Pancreas (tissue), 10 donors: ENCODE measurements at places on chromosomes 1 and 21. TPM values are rescaled to one million over a fixed set of nuclear protein-coding genes. Genes with fewer than 3 reads are reported as not detected.

DNA sequence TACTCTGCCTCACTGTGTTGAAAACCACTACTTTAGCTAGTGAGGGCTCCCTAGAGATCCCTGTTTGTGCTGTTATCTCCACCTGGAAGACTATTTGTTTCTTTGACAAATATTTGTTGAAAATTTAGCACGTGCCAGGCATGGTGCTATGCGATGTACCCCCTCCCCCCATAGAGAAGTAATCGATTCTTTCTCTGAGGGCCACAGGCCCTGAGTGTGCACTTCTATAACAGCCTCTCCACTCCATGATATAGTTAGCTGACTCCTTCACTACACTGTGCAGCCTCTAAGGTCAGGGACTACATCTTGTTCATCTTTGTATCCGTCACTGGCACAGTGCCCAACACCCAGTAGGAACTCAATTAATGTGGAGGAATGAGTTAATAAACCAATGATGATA, 17.3 kb upstream of the RBM15 start:
- DNase-seq = no peak

- DNase-seq = no peak
These were observed 170.2 kb upstream of the RUNX1 start for GRCh38 chr21:35219291-35219690.

GRCh38 chr1:178254433-178254832, 160.5 kb downstream of the RASAL2 start:
- no peak for DNase-seq

Gene CD1B
- total RNA-seq = not detected

Gene KIAA0040
- total RNA-seq = 15.5 TPM

DNA sequence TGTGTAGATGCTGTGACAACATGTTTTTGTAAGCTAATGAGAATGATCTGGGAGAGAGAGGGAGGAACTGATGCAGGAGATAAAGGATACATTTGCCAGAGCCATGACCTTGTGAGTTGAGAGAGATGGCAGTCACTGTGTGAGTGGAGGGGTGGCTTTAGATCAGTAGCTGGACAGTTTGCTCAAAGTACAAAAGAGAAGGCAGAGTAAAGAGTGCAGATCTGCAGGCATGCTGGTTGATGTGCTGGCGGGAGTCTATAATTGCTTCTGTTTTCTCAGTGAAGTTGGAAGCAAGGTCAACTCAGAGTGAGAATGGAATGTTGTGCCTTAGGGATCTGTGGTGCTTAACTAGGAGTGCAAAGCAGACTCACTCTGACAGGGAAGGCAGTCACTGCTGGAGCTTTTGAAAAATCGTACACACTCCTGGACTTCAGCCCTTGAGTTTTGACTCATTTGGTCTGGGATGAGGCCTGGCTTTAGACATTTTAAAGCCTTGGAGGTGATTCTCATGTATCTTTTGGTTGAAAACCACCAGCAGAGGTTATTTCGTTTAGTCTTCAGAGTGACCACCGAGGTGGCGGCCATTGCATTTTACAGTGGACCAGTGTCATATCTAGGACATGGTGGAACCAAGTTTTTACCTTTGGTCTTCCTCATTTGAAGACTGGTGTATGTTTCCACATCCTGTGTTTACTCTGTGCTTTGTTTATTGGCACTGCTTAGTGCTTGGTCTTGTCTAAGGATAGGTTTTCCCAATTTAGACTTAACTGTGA, 49.6 kb downstream of the MTR start:
- no peak for DNase-seq

Gene UBE4B
- total RNA-seq = 27.5 TPM

- DNase-seq = no peak
These were observed 9.0 kb upstream of the CDC20 start for GRCh38 chr1:43349594-43350306.

DNA sequence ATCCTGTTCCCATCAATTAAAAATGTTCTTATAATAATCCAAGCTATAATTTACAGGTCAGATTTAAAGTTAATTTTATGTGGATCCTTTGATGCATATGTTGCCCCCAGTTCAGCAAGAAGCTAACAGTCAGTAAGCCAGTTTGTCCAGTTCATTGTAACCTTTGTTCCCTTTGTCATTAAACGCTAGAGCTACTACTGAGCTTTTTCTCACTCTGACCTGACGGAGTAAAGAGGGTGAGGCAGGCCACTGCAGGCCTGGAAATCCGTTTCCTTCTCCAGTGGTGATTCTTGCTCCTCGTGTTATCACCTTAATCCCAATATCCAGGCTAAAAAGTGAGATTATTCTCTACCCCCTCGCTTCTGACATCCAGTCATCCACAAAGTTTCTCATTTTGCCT, 10.2 kb downstream of the YBX1 start:
- no peak for DNase-seq

Gene VASH2
- total RNA-seq = 0.16 TPM

- peak; percentile 82 for DNase-seq
These were observed 15.9 kb downstream of the RNU5D-1 start for GRCh38 chr1:44714944-44715571.

Gene OR2L2
- not detected for total RNA-seq

GRCh38 chr1:47478090-47478489, 40.2 kb downstream of the FOXD2 start:
- DNase-seq = peak; percentile 63

GRCh38 chr1:62746086-62746808, 37.7 kb upstream of the ATG4C start:
- no peak for DNase-seq

GRCh38 chr1:40221977-40222772, 25.6 kb upstream of the TMCO2 start:
- no peak for DNase-seq

Gene IL19
- total RNA-seq = not detected

Gene TXNIP
- 303 TPM for total RNA-seq

DNA sequence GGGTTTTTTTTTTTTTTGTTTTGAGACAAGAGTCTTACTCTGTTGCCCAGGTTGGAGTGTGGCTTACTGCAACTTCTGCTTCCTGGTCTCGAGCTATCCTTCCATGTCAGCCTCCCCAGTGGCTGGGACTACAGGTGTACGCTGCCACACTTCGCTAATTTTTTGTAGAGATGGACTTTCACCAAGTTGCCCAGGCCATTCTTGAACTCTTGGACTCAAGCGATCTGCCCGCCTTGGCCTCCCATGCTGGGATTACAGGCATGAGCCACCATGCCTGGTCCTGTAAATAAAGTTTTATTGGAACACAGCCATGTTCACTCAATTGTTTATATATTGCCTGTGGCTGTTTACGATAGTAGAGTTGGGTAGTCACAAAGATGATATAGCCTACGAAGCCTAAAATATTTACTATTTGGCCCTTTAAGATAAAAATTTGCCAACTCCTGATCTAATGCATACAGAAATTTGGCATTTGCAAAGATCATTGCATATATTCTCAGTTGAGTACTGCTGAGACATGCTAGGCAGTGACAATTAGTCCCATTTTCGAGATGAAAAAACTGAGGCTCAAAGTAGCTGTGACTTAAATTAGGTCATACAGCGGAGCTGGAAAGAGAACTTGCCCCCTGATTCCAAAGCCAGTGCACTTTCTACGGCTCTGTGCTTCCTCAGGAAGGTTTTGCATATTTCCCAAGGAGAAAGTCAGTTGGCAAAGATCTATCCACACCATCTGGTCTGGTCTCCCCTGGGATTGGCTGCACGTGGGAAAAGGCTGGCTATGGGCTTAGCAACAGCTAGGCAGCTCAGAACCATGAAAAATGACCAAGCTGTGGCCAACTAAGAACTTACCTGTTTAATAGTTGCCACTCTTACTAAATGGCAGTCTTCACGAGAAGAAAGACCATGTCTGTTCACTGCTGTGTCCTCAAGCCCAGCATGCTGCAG, 19.4 kb downstream of the MECR start:
- no peak for DNase-seq

- DNase-seq = no peak
These were observed 466.3 kb downstream of the LMO4 start for GRCh38 chr1:87794788-87795614.

Gene MAP1LC3C
- total RNA-seq = not detected

Gene LRRC8B
- total RNA-seq = 5.9 TPM

Gene TCHH
- total RNA-seq = 0.06 TPM

- no peak for DNase-seq
These were observed 132.2 kb upstream of the TNR start for GRCh38 chr1:175875556-175875955.

DNA sequence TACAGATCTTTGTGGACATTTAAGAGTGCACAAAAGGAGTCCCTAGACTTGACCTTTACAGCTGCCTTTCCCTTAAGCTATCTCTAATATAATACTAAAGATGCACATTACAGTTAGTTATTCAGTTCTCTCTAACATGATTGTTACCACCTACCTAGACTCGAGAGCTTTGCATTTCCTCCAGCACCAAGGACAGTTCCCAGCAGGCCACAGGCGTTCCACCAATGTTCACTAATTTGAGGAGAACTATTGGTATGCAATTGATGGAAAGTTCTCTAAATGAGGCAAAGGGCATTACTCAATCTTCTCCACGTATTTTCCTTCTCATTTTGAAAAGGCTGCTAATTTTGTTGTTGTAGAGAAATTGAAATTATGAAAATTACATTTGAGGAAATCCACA, 5.4 kb upstream of the NTNG1 start:
- no peak for DNase-seq

Gene PLEKHG5
- 1.5 TPM for total RNA-seq

DNA sequence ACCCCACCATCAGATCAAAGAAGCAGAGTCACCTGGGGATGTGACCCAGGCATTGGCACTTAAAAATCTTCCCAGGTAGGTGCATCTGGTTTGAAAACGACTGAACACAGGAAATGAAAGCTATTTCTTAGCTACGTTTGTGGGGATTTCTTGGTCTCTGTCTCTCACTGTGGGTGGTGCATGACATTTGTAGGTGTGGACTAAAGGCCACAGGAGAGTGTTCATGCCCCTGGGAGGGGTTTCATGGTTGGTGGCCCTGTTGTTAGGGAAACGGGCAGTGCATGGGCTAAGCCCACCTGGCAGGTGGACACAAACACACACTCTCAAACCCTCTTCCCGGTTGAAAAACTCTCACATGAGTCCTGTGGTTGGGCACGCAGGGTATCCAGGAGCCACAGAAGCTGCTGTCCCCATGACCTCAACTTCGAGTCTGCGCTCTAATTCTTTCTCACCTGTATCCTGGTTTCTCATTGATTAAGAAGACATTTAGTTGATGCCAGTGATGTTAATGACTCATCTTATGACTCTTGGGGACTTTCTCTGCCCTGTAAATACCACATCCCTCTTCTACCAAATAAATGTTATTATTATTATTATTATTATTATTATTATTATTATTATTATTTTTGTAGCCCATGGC, 119.4 kb downstream of the MRPS6 start:
- DNase-seq = no peak

DNA sequence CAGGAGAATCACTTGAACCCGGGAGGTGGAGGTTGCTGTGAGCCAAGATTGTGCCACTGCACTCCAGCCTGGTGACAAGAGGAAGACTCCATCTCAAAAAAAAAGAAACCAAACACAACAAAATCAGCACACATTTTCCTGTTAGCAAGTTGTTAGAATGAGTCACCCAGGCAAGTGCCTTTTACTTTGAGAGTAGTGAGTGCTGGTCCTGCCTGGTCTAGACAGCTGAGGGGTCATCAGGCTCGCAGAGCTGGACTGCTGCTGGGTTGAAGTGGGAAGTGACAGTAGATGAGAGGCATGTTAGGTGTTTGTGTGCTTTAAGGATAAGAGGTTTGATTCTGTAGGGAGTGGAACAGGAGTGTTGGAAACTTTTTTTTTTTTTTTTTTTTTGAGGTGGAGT, 31.9 kb downstream of the GNPAT start:
- no peak for DNase-seq

DNA sequence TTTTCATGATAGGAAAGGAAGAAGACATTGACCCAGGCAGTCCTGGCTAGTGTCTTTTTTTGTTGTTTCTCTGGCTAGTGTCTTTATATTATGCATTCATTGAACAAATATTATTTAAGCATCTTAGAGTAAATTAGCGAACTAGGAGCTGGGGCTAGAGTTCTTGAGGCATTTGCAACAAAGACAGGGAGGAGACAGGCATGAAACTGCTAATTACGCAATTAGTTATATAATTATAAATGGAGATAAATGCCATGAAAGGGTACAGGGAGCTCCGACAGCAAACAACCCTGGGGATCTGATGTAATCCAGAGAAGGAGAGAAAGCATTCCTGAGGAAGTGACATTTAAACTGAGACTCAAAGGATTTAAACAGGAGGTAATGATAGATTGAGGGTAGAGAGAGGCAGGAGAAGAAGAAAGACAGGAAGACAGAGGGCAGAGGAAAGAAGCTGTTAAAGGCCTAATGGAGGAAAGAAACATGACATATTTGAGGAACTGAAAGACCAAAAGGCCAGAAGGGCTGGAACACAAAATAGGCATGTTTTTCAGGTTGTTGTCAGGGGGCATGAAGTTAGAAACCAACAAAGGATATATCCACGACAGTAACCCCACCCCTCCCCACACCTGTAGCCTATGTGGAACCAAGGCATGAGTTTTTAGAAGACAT, 99.5 kb upstream of the GJB5 start:
- no peak for DNase-seq

GRCh38 chr1:209823143-209824041, 4.4 kb upstream of the UTP25 start:
- no peak for DNase-seq

- DNase-seq = no peak
These were observed 39.2 kb downstream of the ERO1B start for GRCh38 chr1:236242568-236242967.

- DNase-seq = peak; percentile 43
These were observed 499 bp upstream of the SH3GLB1 start for GRCh38 chr1:86703696-86704457.

DNA sequence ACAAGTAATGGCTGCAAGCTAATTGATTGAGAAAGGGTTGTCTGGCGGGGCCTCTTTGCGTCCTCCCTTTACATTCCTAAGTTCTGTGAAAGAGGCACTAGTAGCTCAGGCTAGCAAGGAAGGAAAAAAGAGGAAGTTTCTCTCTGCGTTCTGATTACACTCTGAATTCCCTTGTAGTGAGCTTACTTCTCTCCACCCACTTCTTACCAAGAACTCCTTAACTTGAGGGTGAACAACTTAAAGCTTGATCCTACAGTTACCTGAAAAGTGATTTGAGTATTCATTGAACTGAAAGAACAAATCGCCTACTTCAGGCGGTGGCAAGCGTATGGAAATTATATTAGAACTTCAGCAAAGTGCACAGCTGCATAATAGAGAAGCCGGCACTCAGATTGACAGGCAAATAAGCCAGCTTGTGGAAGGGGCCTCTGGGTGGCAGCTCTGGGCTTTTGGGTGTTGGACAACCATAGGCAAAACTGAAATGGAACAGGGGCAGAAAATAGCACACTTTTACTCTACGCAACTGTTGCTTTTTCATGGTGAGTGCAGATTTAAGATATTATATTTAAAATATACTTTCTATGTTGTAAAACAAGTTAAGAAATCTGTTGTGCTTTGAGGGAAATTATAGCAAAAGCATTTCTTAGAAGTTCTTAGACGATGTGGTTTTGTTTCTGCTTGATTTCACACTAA, 464.5 kb downstream of the USP25 start:
- DNase-seq = no peak

Gene CTSE
- 0.51 TPM for total RNA-seq
